ENCODE measurements at places on chromosomes 12 and 14.

- DNase-seq = no peak
Observed at GRCh38 chr14:36055681-36056225, 120.8 kb downstream of the PTCSC3 start.

GRCh38 chr12:83214185-83214584 lies 527.5 kb downstream of the TMTC2 start:
- DNase-seq = no peak

GRCh38 chr14:68178282-68178681 lies 358.7 kb downstream of the RAD51B start:
- no peak for DNase-seq

- DNase-seq = no peak
Observed at GRCh38 chr12:99137124-99137855, 492.2 kb downstream of the APAF1 start.

DNA sequence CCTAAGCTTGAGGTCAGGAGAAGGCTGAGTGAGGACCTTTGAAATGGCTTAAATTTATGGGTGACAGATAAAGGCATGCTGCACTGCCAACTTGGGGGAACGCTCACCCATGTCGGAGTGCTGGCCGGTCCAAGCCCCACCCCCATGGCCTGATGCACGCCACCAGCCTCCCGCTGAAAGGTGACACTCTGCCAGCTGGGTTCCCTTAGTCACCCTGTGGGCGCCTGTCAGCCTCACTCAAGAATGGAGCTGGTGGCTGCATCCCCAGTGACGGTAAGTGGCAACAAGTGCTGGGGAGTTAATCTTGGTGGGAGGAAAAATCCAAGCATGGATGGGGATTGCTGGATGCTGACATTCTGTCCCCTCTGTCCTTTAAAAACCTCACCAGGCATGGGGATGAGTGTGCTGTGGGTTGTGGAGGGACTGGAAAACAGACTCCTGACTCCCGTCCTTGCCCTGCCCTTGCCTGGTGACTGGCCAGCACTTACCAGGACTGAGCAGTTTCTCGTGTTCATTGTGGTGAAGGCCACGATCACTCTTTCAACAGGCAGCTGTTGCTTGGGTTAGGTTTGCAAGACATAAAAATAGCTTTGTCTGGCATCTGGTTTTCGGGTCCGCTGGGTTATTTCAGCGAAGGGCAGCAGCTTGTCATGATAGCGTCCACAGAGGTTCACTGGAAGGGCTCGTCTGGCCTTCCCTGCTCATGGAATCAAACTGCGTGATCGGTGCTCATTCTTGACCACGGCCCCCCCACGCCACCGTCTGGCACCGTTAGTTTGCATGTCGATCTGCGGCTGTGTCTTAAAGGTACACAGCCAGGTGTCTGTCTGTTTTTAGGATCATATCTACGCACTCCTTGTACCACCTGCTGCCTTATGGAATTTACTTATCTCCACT lies 15.0 kb downstream of the ACACB start:
- no peak for DNase-seq

GRCh38 chr14:92675421-92675820 lies 73.0 kb downstream of the LGMN start:
- DNase-seq = no peak

DNA sequence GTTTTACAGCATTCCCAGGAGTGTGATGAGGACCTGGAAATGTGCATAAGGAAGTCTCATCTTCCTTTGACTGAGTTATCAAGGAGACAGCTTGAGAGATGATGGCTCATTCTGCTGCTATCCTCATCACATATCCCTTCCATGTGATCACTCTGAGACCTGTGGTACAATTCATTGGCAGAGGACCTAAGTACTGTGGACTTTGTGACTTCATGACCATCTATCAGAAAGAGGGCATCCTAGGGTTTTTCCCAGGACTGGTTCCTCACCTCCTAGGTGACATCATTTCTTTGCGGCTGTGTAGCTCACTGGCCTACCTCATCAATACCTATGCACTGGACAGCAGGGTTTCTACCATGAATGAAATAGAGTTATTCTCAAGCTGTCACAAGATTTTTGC lies 172.1 kb upstream of the PLEKHG7 start:
- DNase-seq = no peak

- DNase-seq = no peak
Observed at GRCh38 chr14:45633220-45633984, 380.4 kb upstream of the MIS18BP1 start.

GRCh38 chr14:54470701-54471100 lies 18.1 kb downstream of the GMFB start:
- no peak for DNase-seq

DNA sequence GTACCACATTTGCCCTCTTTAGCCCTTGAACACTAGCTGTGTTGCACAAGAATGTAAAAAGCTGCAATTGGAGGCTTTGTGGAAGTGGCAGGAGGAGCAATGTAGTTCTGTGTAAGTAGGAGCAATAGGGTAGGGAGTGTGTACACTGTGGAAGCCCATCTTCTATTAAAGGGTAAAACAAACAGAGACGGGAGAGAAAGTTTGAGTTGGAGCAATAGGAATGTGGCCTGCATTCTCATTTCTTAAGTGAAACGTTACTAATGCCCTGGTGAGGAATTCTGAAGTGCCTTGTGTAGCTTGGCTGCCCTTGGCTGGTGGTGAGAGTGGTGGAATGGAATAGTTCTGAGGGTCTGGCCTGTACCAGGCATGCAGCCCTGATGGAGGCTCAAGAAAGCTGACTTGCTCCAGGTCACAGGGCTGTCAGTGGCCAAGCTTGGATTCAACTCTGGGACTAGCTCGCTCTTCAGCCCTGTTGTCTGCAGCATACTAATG lies 38.8 kb upstream of the ATP23 start:
- DNase-seq = no peak

- no peak for DNase-seq
Observed at GRCh38 chr14:31827325-31827724, 249.8 kb upstream of the ARHGAP5 start.

DNA sequence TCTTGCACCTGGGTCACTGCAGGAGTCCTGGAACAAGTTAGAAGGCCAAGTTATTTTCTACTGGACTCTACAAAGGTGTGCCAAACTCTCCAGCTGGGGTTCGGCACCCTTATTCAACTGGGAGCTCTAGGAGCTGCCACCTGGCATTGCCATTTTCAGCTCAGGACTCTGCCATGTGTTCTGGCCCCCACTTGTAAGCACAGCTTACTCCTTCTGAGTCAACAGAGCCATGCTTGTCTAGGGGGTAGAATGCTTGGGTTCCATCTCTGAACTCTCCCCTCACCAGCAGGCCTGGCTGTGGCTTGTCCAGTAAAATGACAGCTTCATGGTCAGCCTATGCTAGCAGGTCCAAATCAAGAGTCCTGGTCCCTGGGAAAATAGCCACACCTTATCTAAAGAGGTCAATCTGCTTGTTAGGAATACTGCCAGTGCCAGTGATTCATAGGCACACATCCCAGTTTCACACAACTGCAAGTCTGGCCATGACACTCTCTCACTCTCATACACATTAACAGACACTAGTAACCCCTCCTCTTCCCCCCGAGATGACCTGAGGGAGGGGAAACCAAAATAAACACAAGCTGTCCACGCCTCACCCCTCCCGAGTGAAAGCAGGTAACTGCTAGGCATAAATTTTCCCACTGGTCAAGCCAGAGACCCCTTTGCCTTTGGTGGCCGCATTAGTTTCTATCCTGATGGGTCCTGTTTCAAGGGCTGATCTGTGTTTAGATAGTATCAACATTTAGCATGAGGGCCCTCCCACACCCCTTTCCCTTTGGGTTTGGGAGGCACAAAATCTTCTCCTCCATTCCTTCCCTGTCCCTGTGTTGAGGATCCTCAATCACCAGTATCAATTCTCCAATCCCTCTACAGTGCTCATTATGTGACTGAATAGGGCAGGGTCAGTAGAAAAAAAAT lies 182.3 kb upstream of the GZMB start:
- DNase-seq = no peak

GRCh38 chr12:8075935-8076334 lies 6.1 kb upstream of the NECAP1 start:
- DNase-seq = no peak

DNA sequence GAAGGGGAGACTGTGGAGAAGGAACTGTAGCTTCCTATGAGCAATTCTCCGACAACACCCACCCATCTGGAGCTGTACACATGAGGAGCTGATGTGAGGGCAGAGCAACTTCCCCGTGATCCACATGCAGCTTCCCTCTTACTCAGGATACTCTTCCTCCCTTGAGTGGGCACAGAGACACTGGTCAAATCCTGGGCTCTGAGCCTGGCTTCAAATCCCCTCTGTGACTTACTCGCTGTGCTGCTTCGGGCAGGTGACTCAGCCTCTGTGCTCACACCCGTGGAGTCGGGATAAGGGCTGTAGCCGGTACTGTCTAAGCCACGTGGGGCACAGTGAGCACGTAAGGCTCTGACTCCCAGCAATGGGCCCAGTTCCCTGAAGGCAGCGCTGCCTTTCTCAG lies 31.1 kb downstream of the ZFYVE21 start:
- no peak for DNase-seq

DNA sequence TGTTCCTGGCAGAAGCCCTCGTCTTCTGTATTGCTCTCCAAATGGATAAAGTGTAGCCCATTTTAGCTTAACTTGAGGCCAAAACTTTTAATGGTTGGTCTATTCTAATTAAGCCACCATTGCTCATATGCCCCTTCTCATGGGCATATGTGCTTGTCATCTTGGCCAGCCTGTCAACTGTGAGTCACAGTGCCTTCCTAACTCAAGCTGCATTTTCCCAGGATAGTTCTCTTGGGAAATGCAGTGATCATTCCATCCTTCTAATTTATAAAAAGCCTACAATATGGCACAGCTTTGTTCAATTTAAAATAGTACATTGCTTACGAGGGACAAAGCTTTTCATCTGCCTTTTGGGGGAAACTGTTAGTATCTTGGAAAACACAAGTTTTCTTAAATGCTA lies 6.6 kb downstream of the PTHLH start:
- no peak for DNase-seq

GRCh38 chr12:52351196-52352059 lies 15.9 kb downstream of the KRT85 start:
- DNase-seq = no peak

DNA sequence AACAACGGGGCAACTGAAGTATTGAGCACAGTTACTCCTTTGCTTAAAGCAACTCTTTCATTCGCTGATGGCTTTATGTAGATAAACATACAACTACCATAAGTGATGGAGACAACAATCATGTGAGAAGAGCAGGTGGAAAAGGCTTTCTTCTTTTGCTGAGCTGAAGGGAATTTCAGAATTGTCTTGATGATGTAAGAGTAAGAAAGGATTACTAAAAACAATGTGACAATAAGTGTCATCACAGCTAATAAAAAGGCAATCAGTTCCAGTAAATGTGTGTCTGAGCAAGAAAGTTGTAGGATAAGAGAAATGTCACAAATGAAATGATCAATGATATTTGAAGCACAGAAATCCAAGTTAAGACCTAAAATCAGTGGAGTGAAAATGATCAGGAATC lies 647 bp downstream of the OR6C70 start:
- no peak for DNase-seq

GRCh38 chr12:43022838-43023237 lies 433.3 kb upstream of the PRICKLE1 start:
- no peak for DNase-seq

DNA sequence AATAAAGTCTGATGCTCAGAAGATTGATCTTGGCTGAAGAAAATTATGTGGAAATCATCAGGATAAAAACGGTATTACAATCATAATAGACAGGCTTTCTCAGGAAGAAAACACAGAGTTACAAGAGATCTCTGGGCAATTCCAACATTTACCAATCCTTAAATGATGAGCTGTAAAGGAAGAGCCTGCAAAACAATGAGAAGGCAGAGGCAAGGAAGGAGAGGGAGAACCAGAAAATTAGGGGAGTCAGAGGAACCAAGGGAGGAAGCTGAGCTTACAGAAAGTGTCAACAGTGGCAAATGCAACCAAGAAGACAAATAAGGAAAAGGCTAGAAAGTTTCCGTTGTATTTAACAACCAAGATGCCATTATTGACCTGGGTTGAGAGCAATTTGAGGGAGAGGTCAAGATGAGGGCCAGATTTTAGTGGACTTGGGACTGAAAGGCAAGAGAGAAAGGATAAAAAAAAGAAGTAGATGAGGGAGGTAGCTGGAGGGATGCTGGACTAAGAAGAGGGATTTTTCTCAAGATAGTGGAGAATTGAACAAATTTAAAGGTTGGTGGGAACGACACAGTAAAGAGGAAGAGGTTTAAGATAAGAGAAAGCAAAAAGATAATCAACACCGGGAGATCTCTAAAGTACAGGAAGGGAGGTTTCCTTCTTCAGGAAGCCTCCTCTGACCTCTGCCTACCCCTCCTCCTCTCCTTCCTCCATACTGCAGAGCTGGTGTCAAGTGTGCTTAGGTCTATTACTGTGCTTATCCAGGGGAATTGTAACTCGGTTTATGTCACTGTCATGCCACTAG lies 116.9 kb downstream of the DUSP6 start:
- no peak for DNase-seq

- peak; percentile 59 for DNase-seq
Observed at GRCh38 chr12:116194935-116195431, 82.5 kb downstream of the MED13L start.

- DNase-seq = no peak
Observed at GRCh38 chr14:96811265-96811664, 14.1 kb downstream of the VRK1 start.

DNA sequence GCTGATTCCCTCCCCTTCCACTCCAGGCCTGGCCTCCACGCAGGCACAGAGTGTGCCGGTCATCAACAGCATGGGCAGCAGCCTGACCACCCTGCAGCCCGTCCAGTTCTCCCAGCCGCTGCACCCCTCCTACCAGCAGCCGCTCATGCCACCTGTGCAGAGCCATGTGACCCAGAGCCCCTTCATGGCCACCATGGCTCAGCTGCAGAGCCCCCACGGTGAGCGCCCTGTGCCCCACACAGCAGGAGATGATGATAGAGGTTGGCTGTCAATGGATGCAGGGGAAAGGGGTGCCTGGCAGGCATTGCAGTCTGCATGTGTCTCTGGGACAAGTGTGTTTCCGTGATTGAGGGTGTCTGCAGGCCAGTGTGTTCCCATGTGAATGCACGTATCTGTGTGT lies 18.8 kb downstream of the C12orf43 start:
- no peak for DNase-seq

DNA sequence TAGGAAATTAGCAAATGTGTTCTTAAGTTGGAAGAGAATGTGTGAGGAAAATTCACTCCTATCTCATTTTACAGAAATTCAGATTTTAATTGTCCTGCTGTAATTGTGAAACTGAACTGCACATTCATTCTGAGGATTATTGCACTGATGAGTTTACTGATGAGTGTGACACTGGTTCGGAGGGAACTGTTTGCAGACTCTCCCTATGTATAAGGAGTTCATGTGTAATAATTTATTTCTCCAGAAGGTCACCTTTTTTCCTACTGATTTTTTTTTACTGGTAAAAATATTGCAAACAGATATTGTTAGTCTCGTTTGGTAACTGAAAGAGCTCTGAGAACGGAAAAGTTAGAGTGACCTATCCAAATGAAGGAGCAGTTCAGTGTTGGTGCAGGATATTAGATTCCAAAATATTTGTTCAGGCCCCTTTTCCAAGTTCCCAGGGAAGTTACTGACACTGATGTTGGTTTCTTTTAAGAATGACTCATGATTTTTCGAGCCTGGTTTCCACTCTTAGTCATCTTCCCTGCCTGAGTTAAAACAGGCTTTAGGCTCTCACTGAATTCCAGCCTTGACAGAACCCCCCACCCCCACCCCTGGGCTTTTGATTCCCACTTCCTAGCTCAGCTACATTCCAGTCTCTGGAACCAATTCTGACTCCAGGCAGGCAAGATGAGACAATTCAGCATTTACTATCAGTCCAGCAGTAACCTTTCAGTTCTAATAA lies 18.4 kb downstream of the ANO6 start:
- DNase-seq = no peak

- no peak for DNase-seq
Observed at GRCh38 chr12:29907461-29907860, 123.7 kb upstream of the TMTC1 start.
